Kidney capillary endothelial cell (primary cell): ENCODE measurements at places on chromosomes 12 and 14.

GRCh38 chr12:49584591-49584990 lies 16.6 kb upstream of the MCRS1 start:
- no peak for DNase-seq

- DNase-seq, result no peak
These were observed 33.7 kb upstream of the MAP1LC3B2 start for GRCh38 chr12:116525418-116526001.

GRCh38 chr14:99506276-99506675 lies 25.1 kb downstream of the CCNK start:
- no peak for DNase-seq

- no peak for DNase-seq
These were observed 707.2 kb upstream of the LRFN5 start for GRCh38 chr14:40899435-40899834.

DNA sequence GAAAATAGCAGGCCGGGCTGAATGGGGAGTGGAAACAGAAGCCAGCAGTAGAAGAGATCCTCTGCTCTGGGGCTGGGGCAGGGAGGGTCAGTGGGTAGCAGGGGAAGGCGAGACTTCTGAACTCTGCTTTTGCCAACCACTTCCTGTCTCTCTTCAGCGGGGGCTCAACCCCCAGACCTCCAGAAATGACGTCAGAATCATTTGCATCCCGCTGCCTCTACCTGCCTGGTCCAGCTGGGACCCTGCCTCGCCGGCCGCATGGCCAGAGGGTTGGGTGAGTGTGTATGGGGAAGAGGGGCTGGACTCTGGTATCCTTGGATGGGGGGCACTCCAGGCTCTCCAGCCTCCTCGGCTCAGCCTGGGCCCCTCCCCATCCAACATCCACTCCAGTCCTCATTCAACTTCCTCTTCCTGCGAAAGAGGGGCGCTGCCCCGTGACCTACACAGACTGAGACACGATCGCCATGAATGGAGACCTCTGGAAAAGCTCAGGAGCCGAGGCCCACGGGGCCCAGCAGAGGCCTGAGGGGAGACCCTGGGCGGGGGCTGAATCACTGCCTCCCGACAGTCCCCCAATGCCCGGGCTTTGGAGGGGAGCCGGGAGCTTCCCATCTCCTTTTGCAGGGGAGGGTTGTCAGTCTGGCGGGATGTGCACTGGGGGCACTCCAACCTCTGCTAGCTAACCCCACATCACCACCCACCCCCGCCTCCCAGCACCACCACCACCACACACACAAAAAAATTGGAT lies 458 bp upstream of the HOXC4 start:
- DNase-seq, result no peak

DNA sequence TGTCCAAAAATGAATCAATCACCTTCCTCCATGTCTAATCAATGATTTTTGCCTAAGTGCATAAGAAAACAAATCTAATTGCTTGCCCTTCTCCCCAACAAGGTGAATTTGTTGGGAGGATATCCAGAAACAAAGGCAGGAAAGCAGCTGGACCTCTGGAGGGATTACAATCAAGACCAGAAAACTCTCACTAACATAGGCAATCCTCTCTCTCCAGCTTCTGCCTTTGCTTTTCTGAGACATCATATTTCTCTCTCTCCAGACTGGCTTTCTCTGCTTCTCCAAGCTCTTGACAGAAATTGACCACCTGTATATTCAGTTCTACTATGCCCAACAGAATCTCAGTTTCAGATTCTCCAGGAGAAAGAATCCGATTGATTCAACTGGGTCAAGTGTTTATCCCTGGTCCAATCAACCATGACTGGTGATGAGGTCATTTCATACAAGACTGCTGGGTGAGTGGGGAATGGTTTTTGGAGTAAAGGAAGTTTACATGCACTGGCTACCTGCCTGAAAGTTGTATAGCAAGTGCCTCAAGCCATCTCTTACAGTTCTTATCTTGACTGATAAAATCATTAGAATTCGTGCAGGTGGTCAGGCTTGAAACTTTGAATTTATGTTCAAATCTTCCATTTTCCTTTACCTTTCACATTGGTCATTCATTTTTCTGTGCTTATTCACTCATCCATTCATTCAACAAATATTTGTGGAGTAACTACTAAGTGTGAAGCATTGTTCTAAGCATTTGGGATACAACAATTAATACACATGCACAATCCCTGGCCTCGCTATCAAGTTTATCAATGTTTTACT lies 22.2 kb upstream of the CFAP54 start:
- DNase-seq, result no peak

GRCh38 chr12:8629486-8630033 lies 16.9 kb upstream of the AICDA start:
- DNase-seq, result no peak

GRCh38 chr14:35826952-35827416 lies 846 bp downstream of the BRMS1L start:
- no peak for DNase-seq

DNA sequence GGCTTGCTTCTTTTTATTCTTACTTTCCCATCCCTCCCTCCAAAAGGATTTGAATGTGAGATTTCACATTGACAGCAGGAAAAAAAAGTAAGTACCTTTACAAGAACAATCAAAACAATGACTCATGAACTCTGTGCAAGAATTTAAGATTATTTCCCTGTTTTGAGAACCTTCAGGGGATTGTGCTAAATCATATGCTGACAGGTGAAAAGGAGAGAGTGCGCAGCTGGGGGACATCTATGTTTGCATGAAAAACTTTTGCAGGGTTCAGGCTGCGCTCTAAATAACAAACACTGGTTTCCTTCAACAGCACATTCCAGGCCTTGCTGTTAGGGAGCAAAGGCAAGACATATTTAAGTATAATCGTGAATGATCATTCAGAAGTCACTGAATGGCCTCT lies 27.3 kb downstream of the RERG start:
- DNase-seq, result no peak

DNA sequence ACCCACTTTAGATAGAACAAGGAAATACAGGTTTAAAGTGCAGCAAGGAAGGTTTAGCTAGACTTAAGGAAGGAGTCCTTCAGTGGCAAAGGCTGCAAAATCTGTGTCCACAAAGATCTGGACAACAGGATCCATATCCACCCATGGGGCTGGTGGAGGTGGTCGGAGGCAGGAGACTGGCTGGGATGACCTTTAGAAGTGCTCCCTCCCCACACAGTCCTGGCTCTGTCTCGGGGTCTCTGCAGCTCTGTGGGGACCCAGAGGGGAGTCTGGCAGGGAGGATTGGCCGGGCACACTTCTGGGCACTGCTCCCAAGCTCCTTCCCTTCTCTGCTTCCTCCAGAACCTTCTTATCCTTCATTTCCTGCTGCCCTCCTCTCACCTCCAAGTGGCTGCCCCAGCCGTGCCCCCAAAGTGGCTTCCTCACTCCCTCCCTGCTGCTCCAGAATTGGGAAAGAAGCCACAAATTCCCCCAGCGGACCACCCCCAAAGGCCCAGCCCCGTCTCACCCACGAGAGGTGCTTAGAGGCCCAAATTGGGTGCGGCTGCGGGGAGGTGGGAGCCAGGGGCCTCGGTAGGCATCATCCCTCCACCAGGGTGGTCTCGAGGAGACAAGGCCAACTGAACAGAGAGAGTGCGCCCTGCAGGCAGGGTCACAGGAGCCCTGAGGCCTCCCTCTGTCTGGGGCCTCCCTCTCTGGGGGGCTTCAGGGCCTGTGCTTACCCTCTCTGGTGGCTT lies 21.9 kb upstream of the PGF start:
- no peak for DNase-seq

DNA sequence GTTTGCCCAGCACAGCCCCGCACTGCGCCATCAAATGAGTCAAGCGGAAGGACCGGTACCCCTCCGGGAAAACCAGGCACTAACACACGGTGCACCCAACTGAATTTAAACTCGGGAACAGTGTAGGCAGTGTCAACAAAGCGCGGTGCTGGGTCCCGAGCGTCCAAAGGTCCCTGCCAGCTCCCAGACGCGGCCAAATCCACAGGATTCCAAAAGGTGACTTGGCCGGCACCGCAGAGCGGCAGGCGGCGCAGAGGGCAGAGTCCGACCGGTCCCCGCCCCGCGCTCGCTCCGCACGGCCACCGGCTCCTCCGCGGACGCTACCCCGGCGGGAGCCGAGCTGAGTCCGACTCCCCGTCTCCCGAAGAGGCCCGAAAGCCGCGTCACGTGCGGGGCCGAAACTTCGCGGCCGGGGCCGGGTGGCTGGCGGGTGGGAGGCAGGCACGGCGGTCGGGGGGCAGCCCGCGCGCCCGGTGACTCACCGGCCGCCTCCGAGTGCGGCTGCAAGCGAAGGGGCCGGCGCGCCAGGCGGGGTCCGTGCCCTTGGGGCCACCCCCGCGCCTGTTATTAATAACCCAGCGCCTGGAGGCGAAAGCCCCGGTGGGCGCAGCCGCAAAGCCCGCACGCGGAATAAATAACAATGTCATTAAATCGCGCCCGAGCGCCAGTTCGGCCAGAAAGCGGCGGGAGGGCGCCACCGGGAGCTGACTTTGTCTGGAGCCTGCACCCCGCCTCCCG lies 863 bp downstream of the DENND5B start:
- peak; percentile 52 for DNase-seq

DNA sequence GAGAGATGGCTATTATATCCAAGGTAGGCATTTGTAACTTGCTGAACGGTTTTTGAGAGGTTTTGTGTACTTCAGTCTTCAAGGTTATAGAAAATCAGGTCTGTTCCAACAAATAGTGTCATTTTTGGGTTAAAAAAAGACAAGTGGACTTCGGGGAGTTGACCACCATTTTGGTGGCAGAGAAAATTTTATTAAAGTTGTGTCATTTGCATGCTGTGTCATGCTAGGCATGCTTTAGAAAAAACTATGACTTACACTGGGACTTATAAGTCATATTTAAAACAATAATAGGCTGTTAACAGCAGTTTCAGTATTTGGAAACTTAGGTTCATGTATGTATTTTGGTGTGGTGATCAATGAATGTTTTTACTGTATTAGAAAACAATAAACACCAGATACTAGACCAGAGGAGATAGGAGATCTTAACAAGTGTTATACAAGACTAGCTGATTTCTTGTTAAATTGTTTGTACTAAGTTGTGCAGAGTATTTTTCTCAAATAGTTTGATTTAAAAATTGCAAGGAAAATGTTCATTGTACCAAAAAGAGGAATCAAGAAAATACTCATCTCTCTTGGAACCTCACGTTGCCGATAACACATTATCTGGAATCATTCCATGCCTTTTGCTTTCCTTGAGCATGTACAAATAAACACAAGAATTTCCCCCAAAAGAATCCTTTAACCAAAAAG lies 1.4 kb downstream of the RAN start:
- DNase-seq, result no peak

GRCh38 chr14:91380123-91380522 lies 37.5 kb downstream of the CCDC88C start:
- DNase-seq, result no peak

DNA sequence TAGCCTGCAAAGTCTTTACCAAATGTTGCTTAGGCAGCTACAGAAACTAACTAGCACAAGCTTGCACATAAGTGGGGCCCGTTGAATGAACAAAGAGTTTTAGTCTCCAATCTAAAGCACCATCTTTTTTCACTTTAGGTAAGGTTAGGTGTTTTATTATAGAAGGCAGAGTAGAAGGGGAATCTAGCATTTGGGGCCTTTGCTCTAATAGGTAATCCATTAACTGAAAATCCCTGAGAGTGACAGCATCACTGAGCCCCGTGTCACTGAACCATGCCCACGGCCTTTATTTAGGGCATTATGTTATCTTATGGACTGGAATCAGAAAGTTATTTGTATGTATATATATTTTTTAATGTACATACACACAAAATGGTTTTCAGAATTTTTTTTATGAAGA lies 25.1 kb downstream of the CPNE8 start:
- no peak for DNase-seq

DNA sequence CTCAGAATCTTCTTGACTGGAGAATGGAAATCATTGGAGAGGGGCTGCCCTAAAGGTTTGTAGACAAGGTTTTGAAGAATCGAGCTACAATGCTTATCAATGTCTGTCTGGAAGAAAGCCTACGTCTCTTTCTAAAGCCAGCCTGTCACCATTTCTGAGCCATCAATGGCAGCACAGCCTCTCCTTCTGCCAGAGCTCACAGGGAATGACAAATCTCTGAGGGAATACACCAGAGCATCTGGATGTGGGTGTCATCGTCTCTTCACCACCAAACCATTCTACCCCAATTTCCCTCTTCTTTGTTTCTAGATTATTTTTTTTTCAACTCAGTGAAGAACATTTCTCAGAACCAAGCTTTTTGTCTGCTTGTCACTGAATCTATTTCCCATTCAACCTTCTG lies 349.7 kb downstream of the EMP1 start:
- no peak for DNase-seq

DNA sequence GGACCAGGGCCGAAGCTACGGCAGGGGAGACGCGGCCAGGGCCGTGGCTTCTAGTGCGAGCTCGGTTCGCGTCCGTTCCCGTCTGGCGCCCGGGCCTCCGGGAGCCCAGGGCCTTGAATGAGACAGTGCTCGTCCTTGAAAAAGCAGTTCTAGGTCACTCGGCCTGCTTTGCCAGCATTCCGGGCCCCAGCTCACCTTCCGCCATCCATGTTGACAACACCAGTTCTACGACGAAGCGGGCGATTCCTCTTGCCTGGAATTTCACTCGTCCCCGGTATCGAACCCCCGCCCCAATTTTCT lies 4.5 kb downstream of the OR10AD1 start:
- DNase-seq, result no peak

DNA sequence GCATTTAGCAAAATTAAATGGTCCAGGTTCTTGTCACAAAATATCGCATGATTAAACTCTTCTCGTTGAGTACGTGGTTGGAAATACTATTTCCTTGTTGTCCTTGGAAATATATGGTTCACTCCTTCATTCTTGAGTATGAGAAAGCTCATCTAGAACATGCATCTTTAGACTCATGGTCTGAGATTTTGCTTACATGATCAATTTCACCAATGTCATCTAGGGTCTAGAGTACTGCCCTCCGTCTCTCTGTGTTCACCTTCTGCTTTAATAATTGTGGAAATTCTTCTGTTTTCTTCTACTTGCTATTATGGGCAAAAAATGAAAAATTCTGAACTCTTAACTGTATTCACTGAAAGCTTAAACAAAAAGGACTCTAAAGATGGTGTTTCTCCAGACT lies 25.9 kb downstream of the MBIP start:
- no peak for DNase-seq

GRCh38 chr14:81811705-81812269 lies 278.1 kb upstream of the SEL1L start:
- DNase-seq, result no peak
